ENCODE measurements at places on chromosomes 11 and 22. TPM values are rescaled to one million over a fixed set of nuclear protein-coding genes. Genes with fewer than 3 reads are reported as not detected.

GRCh38 chr11:131160846-131161245, 209.6 kb upstream of the NTM start:
- no peak for DNase-seq

DNA sequence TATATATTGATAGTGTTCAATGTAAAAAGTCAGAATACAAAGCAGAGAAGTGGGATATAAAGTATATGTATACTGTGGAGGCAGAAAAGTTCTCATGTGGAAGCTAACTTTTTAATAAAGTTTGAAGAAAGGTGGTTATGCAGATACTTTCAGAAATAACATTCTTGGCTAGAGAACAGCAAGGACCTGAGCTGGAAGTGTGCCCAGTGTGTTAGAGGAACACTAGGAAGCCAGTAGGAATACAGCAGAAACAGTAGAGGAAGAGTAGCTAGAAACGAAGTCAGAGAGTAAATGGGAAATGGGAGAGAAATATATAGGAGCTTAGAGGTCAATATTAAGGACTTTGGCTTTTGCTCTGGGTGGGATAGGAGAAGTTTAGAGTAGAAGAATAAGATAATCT, 464.9 kb upstream of the CCDC90B start:
- DNase-seq: no peak

GRCh38 chr22:29359469-29359868, 28.9 kb downstream of the AP1B1 start:
- no peak for DNase-seq

GRCh38 chr22:19577422-19577966, 53.3 kb upstream of the CLDN5 start:
- DNase-seq: no peak

- no peak for DNase-seq
Measured at GRCh38 chr22:48558016-48558415, 1269.7 kb downstream of the BRD1 start.

Gene PGA4
- total RNA-seq: 3.7 TPM

Gene OR51E2
- total RNA-seq: 0.57 TPM

Data from posterior vena cava (tissue), 2 donors.